ENCODE measurements at places on chromosomes 4 and X. TPM values are rescaled to one million over a fixed set of nuclear protein-coding genes. Genes with fewer than 3 reads are reported as not detected.
A peak's percentile ranks its signal among the peaks of the same experiment; 100 is the strongest.

DNA sequence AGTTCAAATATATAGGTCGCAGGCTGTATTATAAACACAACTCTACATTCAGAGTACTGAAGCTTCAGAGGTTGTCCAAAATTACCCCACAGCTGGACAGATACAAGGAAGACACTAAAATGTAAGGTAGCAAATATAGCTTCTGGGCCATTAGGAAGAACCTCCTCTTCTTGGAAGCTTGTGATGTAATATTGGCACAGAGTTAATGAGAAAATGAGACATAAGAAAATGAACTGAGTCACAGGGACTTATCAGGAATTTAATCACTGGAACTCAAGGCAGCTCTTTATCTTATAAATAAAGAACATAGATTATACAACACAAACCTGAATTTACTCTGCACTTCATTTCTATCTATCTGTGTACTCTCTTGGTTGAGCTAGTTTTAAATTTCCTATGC is 344.7 kb downstream of the PCDH10 start:
- DNase-seq, result peak; percentile 4

- DNase-seq, result peak; percentile 82
Observed at GRCh38 chr4:147714575-147715401, 17.1 kb upstream of the ARHGAP10 start.

- no peak for DNase-seq
Observed at GRCh38 chr4:66946761-66947160, 598.5 kb downstream of the CENPC start.

DNA sequence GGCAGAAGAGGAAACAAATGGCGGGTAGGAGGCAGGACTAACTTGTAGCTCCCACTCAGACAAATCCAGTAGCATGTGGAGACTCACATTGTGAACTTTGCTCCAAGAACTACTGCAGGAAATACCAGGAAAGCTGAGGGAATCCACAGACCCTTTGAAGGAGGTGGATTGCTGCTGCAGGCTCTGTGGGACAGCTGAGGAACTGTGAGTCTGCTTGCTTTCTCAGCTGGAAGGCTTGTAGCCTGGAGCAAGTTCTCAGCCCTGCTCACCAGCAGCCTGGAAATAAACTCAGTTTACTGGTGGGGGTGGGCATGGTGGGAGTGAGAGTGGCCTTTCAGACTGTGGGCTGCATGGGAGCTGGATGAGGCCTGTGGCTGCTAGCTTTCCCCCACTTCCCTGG is 16.0 kb downstream of the RTL3 start:
- peak; percentile 27 for DNase-seq

GRCh38 chr4:7657545-7658297 is 223.0 kb upstream of the PSAPL1 start:
- no peak for DNase-seq

DNA sequence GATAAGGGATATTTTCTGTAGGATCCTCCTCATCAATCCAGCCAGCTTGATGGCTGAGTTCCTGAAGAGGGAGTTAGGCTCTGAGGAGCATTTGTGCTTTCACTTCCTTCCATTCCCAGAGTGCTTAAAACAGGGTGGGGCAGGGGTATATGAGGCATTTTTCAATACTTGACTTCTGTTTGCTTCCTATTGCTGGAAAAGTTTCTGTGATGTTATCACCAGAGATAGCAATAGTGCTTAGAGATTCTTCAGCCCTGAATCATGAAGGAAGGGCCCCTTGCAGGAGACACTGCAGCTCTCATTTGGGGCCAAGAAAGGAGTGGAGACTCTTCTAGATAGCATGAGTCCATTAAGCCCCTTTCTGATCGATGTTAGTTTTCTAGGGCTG is 166.7 kb upstream of the RPS6KA3 start:
- DNase-seq, result peak; percentile 10

DNA sequence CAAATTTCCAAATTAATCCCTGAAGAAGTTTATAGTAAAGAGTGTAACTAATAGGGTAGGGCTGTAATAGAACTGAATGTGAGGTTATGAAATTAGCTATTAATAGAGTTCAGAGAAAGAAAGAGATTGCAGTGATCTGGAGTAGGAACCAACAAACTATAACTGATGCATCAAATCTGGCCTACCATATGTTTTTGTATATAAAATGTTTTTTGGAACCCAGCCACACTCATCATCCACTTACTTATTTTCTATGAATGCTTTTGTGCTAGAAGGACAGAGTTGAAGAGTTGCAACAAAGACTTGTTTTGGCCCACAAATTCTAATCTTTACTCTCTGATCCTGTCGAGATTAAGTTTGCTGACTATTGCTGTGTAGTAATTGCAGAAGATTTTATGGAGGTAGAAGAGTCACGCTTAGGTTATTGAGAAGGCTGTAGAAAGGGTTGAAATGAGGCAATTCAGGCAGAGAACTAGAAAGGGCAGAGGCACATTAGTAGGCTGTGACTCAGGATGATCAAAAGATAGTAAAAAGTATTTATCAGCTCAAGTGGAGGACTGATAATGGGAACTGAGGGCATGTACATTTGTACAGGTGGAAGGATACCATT is 298.7 kb upstream of the EMCN start:
- peak; percentile 35 for DNase-seq

DNA sequence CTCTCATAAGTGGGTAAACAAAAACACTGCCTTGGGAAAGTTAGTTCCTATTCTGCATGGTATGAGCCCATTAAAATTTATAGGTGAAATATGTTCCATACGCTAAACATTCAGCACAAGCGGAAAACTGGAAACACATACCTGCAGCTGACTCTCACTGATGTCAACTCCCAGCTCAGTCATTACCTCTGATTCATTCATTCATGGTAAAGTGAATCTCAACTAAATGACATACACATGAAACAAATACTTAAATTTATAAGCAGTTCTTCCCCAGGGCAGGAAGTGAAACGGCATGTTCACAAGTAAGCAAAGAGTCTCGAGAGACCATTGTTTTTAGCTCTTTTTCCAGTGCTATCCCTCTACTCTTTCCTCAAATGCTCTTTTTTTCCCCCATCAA is 1.6 kb downstream of the SLC10A6 start:
- DNase-seq, result no peak

DNA sequence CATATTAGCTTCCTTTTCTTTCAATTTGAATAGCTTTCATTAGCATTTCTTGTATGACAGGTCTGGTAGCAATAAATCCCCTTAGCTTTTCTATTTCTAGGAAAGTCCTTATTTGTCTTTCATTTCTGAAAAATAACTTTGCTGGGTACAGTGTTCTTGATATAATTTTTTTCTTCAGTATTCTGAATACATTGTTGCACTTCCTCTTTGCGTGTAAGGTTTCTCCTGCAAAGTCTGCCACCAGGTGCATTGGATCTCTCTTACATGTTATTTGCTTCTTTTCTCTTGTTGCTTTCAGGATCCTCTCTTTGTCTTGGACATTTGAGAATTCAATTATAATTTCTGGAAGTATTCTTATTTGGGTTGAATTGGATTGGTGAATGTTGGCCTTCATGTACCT is 663.7 kb downstream of the GRXCR1 start:
- no peak for DNase-seq

The PABPC5 gene
- total RNA-seq, result not detected

The FDCSP gene
- not detected for total RNA-seq

The PI4K2B gene
- 33.6 TPM for total RNA-seq

The ADAM29 gene
- not detected for total RNA-seq

The RTL5 gene
- total RNA-seq, result 1.9 TPM

The ZNF711 gene
- total RNA-seq, result not detected

The TMSB15C gene
- 0.96 TPM for total RNA-seq
